ENCODE measurements at places on chromosomes 6 and 20.

DNA sequence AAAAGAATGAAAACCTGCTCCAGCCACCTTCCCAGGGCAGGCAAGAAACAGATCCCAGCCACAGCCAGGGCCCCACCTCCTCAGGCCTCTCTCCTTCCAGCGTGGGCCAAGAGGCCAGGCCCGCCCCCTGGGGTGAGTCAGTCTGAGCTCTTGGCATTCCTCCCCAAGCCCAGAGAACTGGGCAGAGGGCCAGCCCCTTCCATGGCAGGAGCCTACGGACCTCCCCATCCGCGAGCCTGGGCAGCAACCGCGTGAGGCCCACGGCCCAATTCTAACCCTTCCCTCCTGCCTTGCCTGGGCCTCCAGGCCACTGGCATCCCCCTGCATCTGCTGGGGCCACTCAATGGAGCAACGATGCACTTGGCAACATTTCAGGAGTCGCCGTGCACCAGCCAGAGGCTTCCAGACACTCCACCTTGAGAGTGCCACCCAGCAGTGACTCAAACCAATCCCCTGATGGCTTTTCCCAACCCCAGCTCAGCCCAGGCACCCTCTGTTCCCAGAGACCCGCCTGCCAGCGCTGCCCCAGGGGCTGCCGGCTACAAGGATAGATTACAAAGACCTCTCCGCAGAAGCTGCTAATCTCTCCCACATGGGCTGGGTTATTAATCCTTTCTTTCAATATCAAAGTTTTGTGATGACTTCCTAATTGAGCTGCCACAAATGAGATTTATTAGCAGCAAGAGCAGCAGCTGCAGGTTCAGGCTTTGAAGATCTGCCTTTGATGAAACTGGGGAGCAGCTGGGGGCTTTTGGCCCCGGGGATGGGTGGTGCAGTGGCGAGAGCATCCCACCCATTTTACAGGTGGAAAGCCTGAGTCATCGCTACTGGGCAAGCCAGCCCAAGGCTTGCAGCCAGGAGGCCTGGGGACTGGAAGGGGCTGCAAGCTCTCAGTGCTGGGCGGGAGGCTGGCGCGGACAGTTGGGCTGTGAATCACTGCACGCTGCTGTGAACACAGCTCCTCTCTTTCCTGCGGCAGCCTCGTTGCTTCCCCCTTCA lies 85.7 kb downstream of the NFATC2 start:
- peak; percentile 86 for DNase-seq

- DNase-seq, result no peak
These were observed 7.9 kb upstream of the OSER1 start for GRCh38 chr20:44218446-44218845.

DNA sequence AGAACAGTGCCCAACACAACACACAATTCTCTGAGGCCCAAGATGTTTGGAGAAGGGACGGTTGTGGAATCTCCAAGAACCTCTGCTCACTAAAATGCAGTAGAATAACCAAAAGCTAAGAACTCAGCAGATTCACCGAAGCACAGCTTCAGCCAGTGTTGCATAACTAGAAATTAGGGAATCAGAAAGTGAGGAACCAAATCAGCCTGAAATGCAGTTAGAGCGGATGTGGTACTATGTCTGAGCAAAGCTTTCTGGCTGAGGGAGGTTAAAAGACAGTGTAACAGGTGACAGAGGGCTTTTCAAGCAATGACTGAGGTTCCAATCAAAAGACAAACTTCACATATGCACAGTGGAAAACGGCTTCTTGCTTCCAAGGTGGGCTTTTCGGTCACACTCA lies 197.9 kb upstream of the KCNK16 start:
- DNase-seq, result no peak

DNA sequence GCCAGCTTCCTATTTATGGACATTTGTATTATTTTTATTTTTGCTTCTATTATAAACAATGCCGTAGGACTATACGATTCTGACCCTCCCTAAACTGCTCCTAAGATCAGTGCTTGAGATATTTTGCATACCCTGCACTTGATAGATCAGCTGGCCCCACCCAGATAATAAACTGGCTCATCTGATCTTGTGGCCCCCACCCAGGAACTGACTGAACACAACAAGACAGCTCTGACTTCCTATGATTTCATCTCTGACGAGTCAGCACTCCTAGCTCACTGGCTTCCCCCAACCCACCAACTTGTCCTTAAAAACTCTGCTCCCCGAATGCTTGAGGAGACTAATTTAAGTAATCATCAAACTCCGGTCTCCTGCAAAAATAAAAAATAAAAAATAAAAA lies 34.9 kb upstream of the TFAP2A start:
- DNase-seq, result no peak

GRCh38 chr6:63272397-63272796 lies 47.4 kb downstream of the LGSN start:
- DNase-seq, result no peak

GRCh38 chr20:2873747-2874041 lies 413 bp downstream of the PTPRA start:
- no peak for DNase-seq

DNA sequence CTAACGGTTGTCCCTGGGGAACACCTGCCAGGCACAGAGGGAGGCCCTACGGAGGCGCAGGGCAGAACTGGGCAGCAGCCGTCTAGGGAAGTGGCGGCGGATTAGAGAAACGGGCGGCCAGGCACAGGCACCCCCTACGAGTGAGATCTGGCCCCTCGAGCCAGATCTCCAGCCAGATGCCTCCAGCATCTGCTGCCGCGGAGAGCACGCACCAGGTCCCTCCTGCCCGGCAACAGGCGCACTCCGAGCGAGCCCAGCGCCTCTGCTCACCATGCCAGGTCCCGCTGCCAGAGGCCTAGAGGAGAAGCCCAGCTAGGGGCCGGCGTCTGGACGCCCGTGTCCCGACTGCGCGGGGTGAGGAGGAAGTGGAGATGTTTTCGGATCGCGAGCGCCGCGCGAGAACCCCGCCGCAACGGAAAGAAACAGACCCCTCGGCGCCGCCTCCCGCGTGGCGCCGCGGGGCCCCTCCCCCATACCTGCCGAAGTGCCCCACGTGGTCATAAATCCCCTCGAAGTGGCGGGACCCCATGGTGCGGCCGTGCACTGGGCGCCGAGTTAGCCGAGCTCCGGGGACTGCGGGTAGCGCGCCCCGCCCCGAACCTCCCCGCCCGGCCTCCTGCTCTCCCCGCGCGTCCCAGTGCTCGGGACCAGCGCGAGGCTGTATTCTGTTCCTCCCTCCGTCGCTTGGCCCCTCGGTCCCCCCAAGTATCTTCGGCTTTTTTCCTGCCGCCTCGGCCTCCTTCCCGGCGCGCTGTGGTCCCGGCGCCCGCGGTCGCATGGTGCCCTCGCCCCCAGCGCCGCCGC lies at the start of gene SLC22A16:
TSS of gene SLC22A16 (minus strand) at position 568 of the 804 bp plus-strand sequence. CDS start at position 529, 39 bp downstream.
- DNase-seq, result no peak

GRCh38 chr6:133291671-133292070 lies 50.5 kb downstream of the EYA4 start:
- DNase-seq, result no peak

- no peak for DNase-seq
These were observed 71.6 kb upstream of the LGSN start for GRCh38 chr6:63391203-63391970.

GRCh38 chr6:7818257-7819214 lies 92.1 kb downstream of the TXNDC5 start:
- no peak for DNase-seq

GRCh38 chr6:54419885-54420284 lies 111.6 kb downstream of the TINAG start:
- no peak for DNase-seq

GRCh38 chr6:110495949-110496348 lies 19.5 kb upstream of the SLC22A16 start:
- no peak for DNase-seq

- DNase-seq, result peak; percentile 82
These were observed 118.8 kb downstream of the RALGAPA2 start for GRCh38 chr20:20593447-20594170.

GRCh38 chr6:35594503-35595186 lies 81.9 kb upstream of the TULP1 start:
- DNase-seq, result no peak

DNA sequence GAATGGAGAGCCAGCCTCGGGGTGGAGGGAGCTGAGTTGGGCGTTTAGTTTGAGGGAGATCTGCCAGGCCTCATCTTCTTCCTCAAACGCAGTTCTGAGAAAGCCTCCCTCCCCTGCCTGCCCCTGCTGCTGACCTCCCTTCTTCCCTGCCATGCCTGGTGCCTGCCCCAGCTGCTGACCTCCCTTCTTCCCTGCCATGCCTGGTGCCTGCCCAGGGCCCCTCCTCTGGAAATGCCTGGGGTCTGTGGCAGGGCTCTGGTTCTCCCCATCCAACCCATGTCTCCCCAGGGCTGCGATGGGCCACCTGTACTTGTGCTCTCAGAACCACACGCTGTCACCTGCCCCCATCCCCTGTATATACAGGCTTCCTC lies 114.6 kb downstream of the VEGFA start:
- no peak for DNase-seq

- DNase-seq, result no peak
These were observed 3.1 kb downstream of the ZHX3 start for GRCh38 chr20:41314386-41314785.

GRCh38 chr20:19785983-19786285 lies 27.9 kb downstream of the RIN2 start:
- no peak for DNase-seq

GRCh38 chr6:96186516-96187195 lies 170.9 kb downstream of the FUT9 start:
- DNase-seq, result no peak

DNA sequence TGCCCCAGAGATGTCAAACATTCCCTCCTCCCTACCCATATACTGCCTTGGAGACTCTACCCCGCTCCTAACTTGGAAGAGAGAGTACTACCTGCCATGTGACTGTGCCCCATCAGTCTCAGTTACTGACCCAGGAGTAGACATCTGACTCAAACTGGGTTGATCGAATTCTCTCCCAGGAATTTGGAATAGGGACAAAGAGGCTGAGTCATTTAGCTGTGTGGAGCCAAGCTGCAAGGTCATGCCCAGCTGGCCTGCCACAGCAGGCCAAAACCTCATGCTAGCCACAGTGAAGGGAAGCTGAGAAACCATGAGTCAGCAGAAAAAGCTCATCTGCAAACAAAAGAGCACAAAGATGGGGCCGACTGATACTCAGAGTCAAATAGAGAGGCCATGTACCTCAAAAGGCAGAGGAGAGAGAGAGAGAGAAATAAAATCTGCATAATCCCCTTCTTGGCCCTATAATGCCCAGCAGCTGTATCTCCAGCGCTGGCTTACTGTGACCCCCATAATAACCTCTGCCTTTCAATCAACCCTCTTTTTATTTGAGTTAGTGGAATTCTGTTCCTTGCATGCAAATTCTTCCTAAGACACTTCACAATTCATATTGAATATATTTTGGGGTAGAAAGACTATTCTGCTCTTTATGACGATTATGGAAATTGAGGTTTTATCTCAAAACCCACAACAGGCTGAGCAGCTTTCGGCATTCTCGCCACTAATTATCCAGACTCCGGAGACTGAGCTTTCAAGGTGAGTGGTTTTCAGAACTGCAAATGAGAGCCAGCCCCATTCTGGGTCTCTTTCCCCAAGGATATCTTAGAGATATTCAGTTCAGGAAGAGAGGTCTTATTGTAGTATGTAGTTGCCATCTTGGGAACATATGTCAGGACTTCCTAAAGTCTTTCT lies 21.4 kb upstream of the AKIRIN2 start:
- peak; percentile 54 for DNase-seq

GRCh38 chr6:3617192-3617631 lies 134.3 kb downstream of the PXDC1 start:
- DNase-seq, result no peak

GRCh38 chr6:6633898-6634734 lies 45.6 kb downstream of the LY86 start:
- DNase-seq, result no peak

- DNase-seq, result no peak
These were observed 27.5 kb upstream of the TBXT start for GRCh38 chr6:166194914-166195859.

DNA sequence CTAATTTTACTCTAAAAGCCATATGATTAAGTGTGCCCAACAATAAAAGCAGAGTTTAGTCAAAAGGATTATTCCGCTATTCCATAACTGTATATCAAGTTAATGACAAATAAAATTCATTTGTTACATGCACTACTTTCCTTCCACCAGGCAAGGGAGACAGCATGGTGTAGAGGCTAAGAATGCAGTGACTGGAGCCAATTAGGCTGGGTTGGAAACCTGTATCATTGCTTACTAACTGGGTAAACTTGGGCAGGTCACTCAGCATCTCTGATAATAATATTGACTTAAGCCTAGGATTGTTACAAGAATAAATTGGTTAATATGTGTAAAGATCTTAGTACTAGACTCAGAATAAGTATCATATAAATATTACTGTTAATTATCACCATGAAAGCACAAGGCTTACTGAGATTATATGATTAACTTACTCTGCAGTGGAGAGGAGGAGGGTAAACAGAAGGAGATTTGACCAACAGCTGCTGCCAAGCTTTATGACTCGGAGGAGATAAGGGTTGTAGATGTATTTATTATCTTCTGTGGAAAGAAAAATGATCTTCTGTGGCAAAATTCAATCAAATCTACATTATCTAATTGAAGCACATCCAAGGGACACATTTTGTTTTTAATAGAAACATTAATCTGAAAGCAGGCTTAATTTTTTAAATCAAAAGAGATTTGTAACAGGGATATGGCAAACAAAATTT lies 1459.9 kb downstream of the GRIK2 start:
- no peak for DNase-seq

DNA sequence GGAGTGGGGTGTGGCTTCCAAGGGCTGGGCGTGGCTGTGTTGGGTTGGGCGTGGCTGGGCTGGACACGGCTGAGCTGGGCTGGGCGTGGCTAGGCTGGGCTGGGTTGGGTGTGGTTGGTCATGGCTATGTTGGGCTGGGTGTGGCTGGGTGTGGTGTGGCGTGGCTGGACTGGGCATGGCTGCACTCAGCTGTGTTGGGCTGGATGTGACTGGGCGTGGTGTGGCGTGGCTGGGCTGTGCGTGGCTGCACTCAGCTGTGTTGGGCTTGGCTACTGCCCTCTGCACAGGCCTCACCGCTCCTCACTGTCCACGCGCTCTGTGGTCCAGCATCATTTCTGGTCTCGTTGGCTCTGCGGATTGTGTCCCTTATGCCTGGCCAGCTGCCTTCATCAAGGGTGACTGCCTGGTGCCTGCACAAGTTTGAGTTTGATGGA lies 43.5 kb upstream of the SLCO4A1 start:
- DNase-seq, result no peak

DNA sequence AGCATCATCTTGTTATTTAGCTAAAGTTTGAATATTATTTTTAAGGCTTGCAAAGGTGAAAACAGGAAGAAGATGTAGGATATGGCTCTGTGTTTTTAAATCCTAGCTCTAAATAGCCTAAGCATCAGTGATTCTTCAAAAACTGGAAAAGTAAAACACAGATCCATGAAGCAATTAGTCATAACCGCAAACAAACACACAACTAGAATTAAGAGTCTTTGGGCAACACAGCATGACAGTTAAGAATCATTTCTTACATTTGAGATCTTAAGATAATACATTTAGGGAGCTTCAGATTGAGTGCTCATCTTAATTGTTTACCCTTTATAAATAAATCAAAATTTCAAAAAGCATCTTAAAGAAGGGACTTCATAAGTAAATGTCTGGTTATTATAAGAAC lies 115.8 kb upstream of the MAP7 start:
- no peak for DNase-seq

- no peak for DNase-seq
These were observed 267.8 kb downstream of the PTPRK start for GRCh38 chr6:128252341-128253176.
